ENCODE measurements at places on chromosomes 2 and 18.

DNA sequence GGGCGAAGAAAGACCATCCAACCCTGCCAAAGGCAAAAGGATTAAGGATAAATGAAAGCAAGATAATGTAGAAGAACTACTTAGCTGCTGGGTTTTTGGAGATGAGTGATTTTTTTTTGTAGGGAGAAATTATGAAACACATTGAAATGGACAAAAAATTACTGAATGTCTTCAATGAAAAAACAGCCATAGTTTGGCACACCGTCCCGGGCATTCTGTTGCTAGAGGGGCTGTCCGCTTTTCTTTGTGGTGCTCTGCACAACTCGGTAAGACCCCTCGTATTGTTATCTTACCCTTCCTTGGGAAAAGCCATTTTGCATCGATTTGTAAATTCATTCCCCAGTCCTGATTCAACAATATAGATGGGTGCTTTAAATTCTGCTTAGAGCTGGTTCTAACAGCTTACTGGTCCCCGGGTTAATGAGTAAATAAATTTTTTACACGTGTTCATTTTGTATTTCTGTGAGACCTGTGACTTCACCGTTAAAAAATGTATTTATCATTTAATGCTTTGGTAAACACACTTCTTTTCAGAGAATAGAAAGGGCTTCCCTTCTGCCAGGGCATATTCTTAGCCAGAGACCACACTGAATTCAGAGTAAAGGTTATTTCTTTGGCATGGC is 912 bp upstream of the LAPTM4A start:
- peaks cover 5% of the 10 kb centered on the region for H3K27me3 ChIP-seq
- H3K27ac ChIP-seq, result no peak overlapping the region
- peaks cover 22% of the 10 kb centered on the region for H3K4me1 ChIP-seq

GRCh38 chr2:107108556-107108955 is 222.6 kb upstream of the ST6GAL2 start:
- no peak overlapping the region for H3K27ac ChIP-seq
- no peaks in the 10 kb centered on the region for H3K36me3 ChIP-seq

GRCh38 chr2:105943977-105944376 is 199.3 kb downstream of the NCK2 start:
- H3K36me3 ChIP-seq, result no peaks in the 10 kb centered on the region
- no peak for DNase-seq
- H3K27me3 ChIP-seq, result peaks cover 9% of the 10 kb centered on the region
- H3K4me3 ChIP-seq, result no peak overlapping the region
- H3K27ac ChIP-seq, result no peak overlapping the region

DNA sequence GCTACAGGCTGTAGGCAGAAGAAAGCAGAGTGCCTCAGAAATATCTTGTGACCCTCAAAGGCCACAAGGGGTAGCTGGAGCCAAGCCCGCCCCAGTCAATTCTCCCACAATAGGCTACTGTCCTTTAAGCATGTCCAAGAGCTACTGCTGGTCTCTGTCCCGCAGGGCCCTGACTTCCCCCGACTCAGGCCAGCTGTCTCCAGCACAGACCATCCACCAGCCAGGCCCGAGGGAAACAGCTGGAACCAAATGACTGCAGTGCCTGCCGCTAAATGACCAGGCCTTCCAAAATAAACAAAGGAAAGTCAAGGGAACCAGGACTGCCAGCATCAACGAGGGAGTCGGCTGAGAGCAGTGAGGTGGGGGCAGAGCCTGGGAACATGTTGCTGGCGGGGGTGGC is 36.7 kb downstream of the MCFD2 start:
- H3K4me1 ChIP-seq, result peaks cover 17% of the 10 kb centered on the region
- no peak overlapping the region for H3K27ac ChIP-seq
- no peak overlapping the region for H3K4me3 ChIP-seq
- peaks cover 1% of the 10 kb centered on the region for H3K27me3 ChIP-seq
- DNase-seq, result no peak
- H3K36me3 ChIP-seq, result no peaks in the 10 kb centered on the region

- no peak overlapping the region for H3K4me3 ChIP-seq
- peaks cover 5% of the 10 kb centered on the region for H3K4me1 ChIP-seq
- no peaks in the 10 kb centered on the region for H3K27me3 ChIP-seq
- no peak overlapping the region for H3K27ac ChIP-seq
- no peak for DNase-seq
Measured at GRCh38 chr2:82345910-82346309, 2041.4 kb upstream of the LRRTM1 start.

DNA sequence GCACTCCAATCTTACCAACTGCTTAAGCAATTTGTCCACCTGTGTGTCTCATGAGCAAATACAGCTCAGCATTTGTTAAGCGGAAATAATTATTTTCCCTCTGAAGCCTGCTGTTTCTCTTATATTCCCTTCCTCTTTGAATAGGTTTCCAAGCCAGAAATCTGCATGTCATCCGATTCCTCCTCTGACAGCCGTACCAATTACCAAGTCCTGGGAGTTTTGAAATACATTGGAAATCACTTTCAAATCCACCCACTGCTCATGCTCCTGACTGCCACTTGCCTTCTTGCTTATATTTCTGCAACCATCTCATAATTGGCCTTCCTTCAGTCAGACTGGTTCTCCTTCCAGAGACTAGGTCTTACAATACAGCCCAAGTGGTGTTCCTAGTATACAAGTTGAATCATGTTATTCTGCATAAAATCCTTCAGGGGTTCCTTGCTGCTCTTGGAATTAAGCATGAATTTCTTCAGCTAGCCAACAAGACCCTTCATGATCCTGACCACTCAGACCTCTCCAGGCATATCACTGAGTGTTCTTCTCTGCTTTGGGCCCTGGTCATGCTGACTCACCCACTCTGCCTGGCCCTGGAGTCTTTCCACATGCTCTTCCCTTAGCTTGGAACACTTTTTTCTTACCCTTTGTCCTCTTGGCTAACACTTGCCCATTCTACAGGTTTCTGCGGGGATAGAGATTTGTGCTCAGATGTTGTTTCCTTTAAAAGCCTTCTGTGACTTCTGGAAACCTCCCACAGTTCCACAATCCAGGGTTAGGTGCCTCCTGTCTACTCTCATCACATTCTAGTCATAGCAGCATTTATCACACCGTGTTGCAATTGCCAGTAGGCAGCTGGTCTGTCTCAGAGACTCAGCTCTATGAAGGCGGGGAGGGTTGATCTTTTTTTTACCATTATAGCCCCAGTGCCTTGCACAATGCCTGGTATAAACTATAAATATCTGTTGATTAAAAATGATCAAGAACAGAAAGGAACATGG is 157.6 kb downstream of the ARL6IP6 start:
- H3K36me3 ChIP-seq, result no peaks in the 10 kb centered on the region
- DNase-seq, result no peak
- H3K4me1 ChIP-seq, result peaks cover 8% of the 10 kb centered on the region
- no peak overlapping the region for H3K27ac ChIP-seq
- peaks cover 29% of the 10 kb centered on the region for H3K27me3 ChIP-seq
- H3K4me3 ChIP-seq, result no peak overlapping the region

GRCh38 chr2:69020496-69021426 is 7.8 kb downstream of the ANTXR1 start:
- H3K27me3 ChIP-seq, result no peaks in the 10 kb centered on the region
- no peak overlapping the region for H3K4me3 ChIP-seq
- H3K36me3 ChIP-seq, result no peaks in the 10 kb centered on the region
- peaks cover 43% of the 10 kb centered on the region for H3K4me1 ChIP-seq
- no peak for DNase-seq
- H3K27ac ChIP-seq, result peak overlapping the region; percentile 81

DNA sequence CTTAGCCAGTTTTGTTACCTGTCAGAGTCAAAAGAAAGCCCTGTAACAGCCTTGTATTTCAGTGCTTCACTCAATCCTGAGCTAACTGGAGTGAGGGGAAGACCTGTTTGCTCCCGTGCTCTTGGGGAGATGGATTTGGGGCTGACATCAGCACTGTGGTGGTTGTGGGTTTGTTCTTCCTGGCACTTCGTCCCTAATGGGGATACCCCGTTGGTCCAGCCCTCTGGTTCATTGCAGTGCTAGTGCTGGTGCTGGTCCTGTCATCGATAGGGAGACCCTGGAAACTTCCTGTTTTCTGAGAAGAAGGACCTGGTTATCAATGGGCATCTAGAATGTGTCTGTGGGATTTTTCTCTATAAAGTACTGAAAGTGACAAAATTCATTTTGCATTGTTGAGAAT is 205.4 kb downstream of the ZNF407 start:
- no peak for DNase-seq
- no peaks in the 10 kb centered on the region for H3K36me3 ChIP-seq
- no peak overlapping the region for H3K27ac ChIP-seq
- no peak overlapping the region for H3K4me3 ChIP-seq
- H3K27me3 ChIP-seq, result no peaks in the 10 kb centered on the region

- DNase-seq, result no peak
- no peak overlapping the region for H3K27ac ChIP-seq
- H3K27me3 ChIP-seq, result peaks cover 76% of the 10 kb centered on the region
- no peak overlapping the region for H3K4me3 ChIP-seq
- H3K4me1 ChIP-seq, result peaks cover 7% of the 10 kb centered on the region
Measured at GRCh38 chr18:32777049-32777448, 4.2 kb upstream of the KLHL14 start.

GRCh38 chr18:9697121-9697520 is 11.0 kb upstream of the RAB31 start:
- no peaks in the 10 kb centered on the region for H3K27me3 ChIP-seq
- no peaks in the 10 kb centered on the region for H3K36me3 ChIP-seq
- peaks cover 10% of the 10 kb centered on the region for H3K4me1 ChIP-seq
- DNase-seq, result no peak
- H3K27ac ChIP-seq, result no peak overlapping the region

- H3K4me1 ChIP-seq, result peaks cover 6% of the 10 kb centered on the region
- no peaks in the 10 kb centered on the region for H3K27me3 ChIP-seq
- H3K36me3 ChIP-seq, result no peaks in the 10 kb centered on the region
- DNase-seq, result no peak
- H3K4me3 ChIP-seq, result no peak overlapping the region
- no peak overlapping the region for H3K27ac ChIP-seq
Measured at GRCh38 chr2:10368491-10369231, 66.0 kb downstream of the HPCAL1 start.

GRCh38 chr18:74292541-74292858 is 737 bp upstream of the CYB5A start:
- peak overlapping the region; percentile 93 for H3K4me3 ChIP-seq
- H3K4me1 ChIP-seq, result peaks cover 19% of the 10 kb centered on the region
- no peaks in the 10 kb centered on the region for H3K36me3 ChIP-seq
- H3K27me3 ChIP-seq, result no peaks in the 10 kb centered on the region
- peak overlapping the region; percentile 79 for H3K27ac ChIP-seq

DNA sequence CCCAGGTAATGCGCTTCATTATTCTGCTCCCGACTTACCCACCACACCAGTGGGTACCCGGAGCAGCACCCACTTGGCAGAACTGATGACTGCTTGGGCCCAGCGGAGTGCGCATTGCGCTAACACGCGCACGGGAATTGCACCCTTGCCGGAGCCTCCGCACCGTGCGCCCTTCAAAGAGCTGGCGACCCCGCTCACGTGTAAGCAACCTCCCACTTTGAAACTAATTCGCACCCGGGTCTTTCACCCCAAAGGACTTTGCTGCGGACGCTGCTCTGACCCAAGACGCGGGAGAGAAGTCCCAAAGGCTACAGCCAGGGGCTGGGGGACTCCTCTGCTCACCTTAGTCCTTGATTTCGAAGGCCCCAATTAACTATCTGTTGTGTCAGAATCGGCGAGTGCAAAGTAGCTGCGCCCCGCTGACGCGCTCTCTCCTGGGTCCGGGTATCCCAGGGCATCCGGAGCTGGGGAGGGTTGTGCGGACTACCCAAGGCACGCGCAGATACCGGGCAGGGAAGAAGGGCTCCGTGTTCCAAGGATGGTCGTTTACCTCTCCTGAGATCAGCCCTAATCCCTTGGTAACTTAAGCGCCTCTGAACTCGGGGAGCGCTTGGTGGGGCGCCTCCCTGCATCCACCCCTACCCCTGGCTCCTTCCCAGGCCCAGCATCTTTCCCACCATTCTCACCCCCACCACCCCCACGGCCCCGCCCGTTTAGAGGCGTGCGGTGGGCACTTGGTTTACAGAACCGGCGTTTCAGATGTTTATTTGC is 13.1 kb upstream of the SATB2 start:
- peaks cover 18% of the 10 kb centered on the region for H3K4me1 ChIP-seq
- peak overlapping the region; percentile 41 for H3K4me3 ChIP-seq
- DNase-seq, result no peak
- no peak overlapping the region for H3K27ac ChIP-seq
- H3K36me3 ChIP-seq, result no peaks in the 10 kb centered on the region
- H3K27me3 ChIP-seq, result peaks cover 99% of the 10 kb centered on the region

- no peaks in the 10 kb centered on the region for H3K27me3 ChIP-seq
- peaks cover 3% of the 10 kb centered on the region for H3K36me3 ChIP-seq
- H3K4me1 ChIP-seq, result peaks cover 38% of the 10 kb centered on the region
- no peak overlapping the region for H3K4me3 ChIP-seq
- no peak overlapping the region for H3K27ac ChIP-seq
Measured at GRCh38 chr18:63254716-63255399, 64.7 kb downstream of the BCL2 start.

DNA sequence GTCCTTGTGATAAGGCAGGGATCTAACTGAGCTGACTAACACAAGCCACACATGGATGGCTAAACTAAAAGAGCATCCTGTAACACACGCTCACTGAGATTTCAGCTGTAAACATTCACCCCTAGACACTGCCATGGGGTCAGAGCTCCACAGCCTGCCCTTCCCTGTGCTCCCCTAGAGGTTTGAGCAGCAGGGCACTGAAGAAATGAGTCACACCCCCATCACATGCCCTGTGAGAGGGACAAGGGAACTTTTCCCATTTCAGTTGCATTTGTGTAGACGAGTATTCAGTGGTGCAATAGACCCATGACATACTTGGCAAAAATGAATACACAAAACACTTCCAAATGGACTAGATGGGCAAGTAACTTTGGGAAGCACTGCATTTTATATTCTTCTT is 402.4 kb upstream of the LRRTM1 start:
- no peaks in the 10 kb centered on the region for H3K36me3 ChIP-seq
- no peak for DNase-seq
- H3K27ac ChIP-seq, result no peak overlapping the region
- peaks cover 9% of the 10 kb centered on the region for H3K4me1 ChIP-seq
- no peak overlapping the region for H3K4me3 ChIP-seq

GRCh38 chr18:12748671-12749070 is 45.8 kb downstream of the PSMG2 start:
- H3K27ac ChIP-seq, result no peak overlapping the region
- no peak overlapping the region for H3K4me3 ChIP-seq
- no peak for DNase-seq

DNA sequence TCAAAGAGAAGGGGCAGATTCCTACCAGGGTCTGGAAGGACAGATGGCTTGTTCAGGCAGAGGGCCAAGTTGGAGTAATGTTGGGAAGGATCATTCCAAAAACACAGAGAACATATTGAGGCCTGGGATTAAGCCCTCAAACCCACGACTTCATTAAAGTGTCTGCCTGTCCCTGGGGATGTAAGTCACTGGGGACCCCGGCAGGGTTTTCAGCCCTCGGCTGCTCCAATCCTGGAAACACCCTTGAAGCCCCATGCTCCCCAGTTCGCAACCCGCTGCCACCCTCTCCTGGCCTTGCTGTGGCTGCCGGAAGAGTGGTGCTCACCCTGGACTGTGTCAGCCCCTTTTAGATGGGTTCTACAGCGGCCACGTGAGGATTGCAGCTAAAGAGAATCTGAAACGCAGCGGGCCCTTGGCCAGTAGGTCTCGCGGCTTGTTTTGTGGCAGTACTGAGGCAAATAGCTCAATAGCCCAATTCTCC is 79.9 kb downstream of the EPAS1 start:
- DNase-seq, result no peak
- no peak overlapping the region for H3K4me3 ChIP-seq
- H3K27ac ChIP-seq, result no peak overlapping the region
- H3K36me3 ChIP-seq, result no peaks in the 10 kb centered on the region
